NCI-H2081 treated with DMSO at 0.1 percent for 48 hours (cell line): ENCODE measurements at places on chromosomes 2 and 18.
A peak's percentile ranks its signal among the peaks of the same experiment; 100 is the strongest.

DNA sequence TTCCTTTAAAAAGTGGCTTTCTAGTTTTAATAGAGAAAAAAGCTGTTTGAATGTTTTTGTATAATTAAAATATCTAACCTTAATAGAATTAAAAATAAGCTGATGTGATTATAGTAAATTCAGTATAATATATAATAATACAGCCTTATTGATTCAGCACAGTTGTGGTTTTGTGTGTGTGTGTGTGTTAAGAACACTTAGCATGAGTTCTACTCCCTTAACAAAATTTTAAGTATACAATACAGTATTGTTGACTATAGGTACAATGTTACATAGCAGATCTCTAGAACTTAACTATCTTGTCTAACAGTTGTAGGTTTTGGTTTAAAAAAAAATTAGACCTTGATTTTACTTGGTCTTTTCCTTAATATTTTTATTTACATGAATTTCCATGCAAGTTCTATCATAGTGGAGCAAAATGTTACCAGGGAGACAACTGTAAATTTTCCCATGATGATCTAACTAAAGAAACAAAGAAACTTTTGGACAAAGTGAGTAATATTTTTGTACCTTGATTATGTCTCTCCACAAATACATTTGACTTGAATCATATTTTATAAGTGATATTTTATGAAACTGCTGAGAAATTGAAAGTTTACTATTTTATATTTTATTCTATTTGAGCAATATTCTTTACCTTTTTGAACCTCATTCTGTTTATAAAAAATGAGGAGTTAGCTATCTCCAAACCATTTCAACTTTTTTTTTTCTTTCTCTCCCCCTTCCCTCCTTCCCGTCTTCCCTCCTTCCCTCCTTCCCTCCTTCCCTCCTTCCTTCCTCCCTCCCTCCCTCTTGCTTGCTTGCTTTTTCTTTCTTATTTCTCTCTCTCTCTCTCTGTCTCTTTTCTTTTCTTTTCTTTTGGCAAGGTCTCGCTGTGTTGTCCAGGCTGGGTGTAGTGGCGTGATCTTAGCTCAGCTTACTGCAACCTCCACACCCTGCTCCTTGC, 46.3 kb downstream of the ZC3H6 start:
- no peak for DNase-seq

DNA sequence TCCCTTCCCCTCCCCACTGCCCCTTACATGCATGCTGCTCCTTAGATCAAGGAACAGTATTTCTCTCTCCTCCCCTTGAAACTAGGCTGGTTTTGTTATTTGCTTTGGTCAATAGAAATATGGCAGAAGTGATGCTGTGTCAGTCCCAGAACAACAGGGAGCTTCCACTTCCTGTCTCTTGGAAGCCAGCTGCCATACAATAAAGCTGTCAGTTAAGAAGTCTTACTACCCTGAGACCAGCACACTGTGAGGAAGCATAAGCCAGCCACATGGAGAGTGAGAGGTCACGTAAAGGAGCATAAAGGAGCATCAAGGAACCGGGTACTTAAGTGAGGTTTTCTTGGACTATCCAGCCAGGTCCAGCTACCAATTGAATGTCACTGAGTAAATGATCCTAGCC, 126.6 kb downstream of the NOL4 start:
- DNase-seq: no peak

GRCh38 chr2:8893474-8893873, 56.1 kb upstream of the KIDINS220 start:
- DNase-seq: no peak

DNA sequence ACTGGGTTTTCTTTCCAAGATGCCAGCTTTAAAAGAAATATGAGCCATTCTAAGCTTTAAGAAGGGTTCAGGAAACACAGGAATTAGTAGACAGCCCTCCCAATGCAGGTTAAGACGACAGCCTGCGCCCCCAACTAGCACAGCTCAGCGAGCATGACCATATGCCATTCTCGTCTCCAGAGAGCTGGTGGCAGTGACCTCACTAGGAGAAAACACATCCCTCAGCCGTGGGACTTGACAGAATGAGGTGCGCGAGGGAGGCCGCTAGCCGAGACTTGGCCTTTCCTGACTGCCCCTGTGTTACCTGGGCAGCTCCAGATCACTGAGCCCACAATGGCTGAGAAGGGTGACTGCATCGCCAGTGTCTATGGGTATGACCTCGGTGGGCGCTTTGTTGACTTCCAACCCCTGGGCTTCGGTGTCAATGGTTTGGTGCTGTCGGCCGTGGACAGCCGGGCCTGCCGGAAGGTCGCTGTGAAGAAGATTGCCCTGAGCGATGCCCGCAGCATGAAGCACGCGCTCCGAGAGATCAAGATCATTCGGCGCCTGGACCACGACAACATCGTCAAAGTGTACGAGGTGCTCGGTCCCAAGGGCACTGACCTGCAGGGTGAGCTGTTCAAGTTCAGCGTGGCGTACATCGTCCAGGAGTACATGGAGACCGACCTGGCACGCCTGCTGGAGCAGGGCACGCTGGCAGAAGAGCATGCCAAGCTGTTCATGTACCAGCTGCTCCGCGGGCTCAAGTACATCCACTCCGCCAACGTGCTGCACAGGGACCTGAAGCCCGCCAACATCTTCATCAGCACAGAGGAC, 103.9 kb downstream of the MAPK4 start:
- no peak for DNase-seq

GRCh38 chr2:46179037-46179621, 118.1 kb upstream of the EPAS1 start:
- no peak for DNase-seq

- DNase-seq: no peak
Measured at GRCh38 chr18:6086731-6087130, 191.4 kb upstream of the TMEM200C start.

DNA sequence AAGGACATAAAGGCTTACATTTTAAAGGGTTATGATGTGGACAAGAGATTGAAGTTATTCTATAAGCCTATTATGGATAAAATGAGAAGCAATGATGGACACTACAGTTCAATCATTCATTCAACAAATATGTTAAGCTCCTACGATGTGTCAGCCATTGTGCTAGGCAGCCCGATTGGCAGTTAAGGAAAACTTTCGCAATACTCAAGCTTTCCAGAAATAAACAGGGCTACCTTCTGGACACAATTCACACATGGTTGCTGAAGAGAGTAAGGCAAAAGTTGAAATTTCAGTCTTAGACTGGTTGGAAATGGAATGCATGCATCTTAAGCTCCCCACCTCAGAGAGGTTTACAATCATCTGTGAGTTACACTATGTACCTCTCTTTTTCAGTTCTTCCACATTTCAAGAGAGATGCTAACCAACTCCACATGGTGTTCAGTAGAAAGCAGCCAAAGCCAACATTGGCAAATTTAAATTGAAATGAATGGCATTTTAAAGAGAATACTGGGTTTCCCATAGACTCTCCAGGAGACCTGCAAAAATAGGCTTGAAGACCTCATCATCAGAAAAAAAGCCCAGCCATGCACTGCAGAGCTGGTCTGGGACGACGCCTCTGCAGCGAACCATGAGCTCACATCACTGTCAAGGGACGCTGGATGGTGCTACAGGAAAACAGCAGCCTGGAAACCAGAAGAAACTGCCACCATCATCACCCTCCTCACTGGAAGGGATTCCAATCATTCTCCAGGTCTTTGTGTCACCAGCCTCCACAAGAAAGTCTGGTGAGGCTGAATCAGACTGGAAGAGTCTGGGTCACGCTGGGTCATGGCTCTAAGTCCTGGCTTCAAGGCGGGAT, 276.3 kb downstream of the AFF3 start:
- DNase-seq: no peak

DNA sequence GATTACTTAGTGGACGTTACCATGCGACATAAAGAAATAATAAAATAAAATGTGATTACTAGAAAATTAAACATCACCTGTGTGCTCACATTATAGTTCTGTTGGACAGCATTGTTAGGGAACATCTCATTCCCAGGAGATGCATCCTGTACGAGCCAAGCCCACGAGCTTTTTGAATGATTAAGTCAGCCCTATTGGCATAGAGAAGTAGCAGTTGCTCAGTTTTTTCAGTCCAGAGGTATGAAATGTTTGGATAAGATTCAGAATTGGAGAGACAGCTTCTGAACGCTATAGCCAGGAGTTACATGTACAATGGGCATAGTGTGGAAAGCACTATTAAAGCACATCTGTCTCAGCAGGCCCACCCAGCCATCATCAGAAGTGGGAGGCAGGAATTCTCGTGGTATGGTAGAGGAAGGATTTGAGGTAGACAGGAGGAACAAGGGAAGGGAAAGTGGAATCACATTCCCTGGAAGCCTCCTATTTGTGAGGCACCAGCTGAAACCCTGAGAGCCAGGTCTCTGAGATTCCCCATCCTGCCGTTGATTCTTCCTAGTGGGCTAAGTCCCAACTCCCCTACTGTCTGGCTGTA, 8.6 kb downstream of the SPATS2L start:
- DNase-seq: no peak

GRCh38 chr2:14632133-14632936, at the start of gene LRATD1:
LRATD1 (plus strand) TSS chr2:14632717; CDS start chr2:14633980, 1,263 bp downstream.
- peak; percentile 23 for DNase-seq

DNA sequence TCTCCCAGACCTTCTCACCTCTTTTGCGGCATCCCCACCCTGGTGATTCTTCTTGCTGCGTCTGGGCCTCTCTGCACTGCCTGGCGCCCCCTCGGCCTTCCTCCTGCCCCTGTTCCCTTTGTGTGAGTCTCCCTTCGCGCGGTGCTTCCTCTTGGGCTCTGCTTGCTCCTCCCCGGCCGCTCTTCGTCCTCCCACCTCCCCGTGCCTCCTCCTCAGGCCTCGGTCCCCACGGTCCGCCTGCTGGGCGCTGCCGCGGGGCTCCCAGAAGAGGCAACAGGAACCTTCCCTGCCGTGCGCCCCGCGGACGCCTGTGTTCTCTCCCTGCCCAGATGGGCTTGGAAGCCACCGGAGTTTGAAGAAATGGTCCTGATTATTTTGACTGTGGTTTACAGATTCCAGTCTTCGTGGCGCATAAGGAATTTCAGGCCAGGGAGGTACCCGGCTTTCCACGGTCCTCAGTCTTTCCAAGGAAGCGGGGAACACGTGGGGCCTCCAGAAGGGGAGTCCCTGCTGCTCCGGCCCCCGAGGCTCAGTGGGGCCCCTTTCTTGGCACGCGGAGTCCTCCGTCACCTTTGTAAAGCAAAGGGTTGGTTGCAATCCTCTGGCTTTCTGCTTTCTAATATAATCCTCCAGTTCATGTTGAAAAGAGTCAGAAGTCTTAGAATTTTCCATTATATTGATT, 13.1 kb downstream of the RNU2-63P start:
- DNase-seq: no peak

DNA sequence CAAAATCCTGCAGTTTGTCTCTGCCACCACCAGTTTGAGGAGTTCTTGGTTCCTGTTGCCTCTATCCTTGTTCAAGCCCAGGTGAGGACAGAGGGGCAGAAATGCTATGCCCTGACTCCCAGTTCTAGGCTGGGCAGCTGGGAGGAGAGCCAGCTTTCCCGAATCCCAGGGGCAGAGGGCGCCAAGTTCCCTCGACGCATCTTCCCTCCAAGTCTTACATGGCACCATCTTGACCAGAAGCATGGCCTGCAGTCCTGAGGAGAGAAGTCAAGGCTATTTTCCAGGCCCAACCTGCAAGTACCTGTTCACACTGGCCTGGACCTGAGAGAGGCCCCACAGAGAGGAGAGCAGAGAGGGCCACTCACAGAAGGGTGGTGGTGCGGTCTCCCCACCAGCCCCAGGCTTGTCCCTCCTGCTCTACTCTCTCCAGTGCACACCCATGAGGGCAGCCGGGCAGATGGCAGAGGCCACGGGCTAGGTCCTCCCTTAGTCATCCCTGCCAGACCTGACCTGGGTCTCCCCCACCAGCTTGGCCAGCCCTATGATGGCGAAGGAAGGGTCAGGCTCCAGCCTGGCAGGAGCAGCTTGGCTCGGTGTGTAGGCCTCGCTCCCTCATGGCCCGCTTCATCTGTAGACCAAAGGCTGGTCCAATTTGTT, 115.7 kb upstream of the MSTN start:
- no peak for DNase-seq

GRCh38 chr2:203669820-203670219, 36.6 kb upstream of the CD28 start:
- DNase-seq: no peak

GRCh38 chr2:73376681-73377080, 9.0 kb upstream of the ALMS1 start:
- DNase-seq: no peak

- DNase-seq: no peak
Measured at GRCh38 chr2:33526132-33526531, 49.7 kb downstream of the RASGRP3 start.
